Hematopoietic multipotent progenitor cell treated with erythropoietin and hydrocortisone succinate and interleukin-3 and kit ligand, for 6 days (in vitro differentiated cells): ENCODE measurements at places on chromosomes 5 and 9.

GRCh38 chr9:35669331-35670145, 4.2 kb upstream of the CA9 start:
- DNase-seq = no peak

- DNase-seq = peak; percentile 45
These were observed 315.5 kb upstream of the C9orf72 start for GRCh38 chr9:27888661-27889295.

DNA sequence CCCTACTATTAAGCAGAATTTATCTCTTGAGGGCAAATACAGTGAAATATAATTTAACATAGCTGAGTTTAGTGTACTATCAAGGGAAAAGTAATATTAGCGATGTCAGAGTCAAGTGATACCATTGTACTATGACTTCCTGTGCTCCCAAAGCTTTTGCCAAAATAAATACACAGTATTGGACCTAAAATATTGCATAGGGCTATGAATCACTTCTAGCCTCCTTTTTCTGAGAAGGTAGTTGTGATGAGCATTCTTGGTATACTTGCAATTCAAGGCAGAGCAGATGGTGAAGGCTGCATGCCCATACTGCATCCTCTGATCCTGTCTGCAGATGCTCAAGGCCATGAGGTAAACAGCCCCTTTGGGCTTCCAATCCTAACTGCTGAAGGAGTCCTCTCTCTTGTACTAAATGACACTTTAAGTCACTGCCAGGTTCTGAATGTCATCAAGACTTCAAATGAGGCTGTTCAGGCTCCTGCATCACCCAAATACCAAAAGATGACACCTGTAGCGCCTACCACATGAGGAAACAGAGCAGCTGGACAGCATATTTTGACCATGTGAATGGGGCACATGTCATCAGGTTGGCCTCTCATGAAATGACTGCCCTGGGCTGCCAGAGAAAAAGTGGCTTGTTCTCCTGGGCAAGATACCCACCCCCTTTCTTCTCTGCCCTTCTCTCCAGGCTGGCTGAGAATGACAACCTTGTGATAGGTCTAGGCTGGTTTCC, 29.7 kb upstream of the PPP2CA start:
- DNase-seq = no peak

DNA sequence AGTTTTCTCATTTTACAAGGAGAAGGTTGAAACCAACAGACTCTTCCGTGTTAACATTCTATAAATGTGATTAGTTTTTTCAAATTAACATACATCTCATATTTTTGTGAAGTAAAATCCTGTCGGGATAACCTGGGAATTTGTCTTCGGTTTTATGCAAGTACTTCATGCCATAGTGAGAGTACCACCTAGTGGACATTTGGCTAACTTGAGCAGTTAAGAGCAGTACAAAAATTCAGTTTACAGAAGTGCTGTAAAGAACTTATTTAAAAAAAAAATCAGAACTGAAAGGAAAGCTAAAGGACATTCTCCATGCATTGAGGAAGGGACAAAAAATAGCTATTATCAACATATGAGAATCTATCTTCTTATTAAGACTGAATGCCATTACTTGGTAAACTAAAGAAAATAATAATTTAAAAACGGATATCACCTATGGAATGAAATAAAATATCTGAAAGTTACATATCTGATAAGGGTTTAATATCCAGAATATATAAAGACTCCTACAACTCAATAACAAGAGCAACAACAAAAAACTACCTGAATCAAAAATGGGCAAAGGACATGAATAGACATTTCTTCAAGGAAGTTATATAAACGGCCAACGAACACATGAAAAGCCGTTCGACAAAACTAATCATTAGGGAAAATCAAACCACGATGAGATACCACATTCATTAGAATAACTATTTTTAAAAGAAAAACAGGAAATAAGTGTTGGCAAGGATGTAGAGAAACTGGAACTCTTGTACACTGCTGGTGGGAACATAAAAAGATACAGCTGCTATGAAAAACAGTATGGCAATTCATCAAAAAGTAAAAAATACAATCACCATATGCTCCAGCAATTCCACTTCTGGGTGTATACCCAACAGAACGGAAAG, 117.0 kb upstream of the GNA14 start:
- DNase-seq = peak; percentile 66

DNA sequence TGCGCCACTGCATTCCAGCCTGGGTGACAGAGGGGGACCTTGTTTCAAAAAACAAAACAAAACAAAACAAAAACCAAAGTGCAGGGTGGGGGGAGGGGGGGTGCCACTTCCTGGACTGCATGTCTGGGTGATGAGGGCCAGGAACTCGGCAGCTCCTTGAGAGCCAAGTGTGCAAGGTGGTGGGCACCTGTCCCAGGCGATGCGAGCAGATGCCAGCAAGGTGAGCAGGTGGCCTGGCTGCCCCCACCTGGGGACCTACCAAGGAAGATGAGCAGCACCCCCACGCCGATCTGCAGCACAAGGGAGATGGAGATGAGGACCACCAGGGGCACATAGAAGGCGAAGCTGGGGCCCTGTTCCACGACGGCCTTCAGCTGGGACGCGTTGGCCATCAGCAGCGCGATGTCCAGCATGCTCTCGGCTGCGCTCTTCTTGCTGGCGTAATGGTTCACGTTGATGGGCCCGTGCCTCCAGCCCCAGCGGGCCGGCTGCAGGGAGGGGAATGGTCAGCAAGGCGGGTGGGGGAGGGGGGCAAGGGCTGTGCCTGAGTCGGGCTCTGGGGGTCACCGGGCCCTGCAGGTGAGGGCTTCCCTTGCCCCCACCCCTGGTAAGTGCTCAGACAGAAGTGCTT, 7.8 kb downstream of the NINJ1 start:
- DNase-seq = no peak

DNA sequence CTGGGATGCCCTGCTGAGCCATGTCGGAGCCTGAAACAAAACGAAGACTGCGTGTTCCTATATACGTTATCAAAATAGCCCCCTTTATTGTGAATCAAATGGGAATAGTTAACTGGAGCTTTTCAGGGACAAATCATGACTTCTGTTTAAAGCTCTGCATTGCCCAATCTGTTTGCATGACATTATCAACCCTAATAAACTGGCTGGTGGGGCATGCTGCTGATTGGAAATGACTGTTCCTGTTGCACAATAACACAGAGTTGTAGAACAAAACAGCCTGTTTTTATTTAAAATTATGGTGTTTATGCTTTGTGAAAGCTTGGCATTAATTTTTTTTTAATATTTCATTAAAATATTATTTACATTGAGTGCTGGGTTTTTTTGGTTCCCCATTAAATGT, 215.5 kb downstream of the TMEM167A start:
- DNase-seq = no peak

DNA sequence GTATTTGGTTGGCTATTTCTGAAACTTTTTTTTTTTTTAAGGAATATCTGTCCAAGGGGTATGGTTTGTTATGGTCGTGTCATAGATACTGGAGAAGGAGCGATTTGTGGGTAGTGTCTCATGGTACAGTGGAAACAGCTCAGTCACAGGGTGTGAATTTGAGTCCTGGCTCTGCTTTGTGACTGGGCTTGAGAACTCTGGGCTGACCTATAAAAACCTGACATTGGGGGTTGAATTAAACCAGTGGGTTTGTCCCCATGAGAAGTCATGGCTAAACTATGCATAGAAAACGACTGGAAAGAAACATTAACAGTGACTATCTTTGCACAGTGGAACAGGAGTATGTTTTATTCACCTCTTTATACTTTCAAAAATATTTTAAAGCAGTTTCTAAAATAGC, 54.7 kb downstream of the MACROH2A1 start:
- no peak for DNase-seq

GRCh38 chr5:40716000-40716399, 36.3 kb downstream of the PTGER4 start:
- DNase-seq = peak; percentile 11

- peak; percentile 89 for DNase-seq
These were observed 704 bp downstream of the SUSD1 start for GRCh38 chr9:112174222-112174964.
